Inflammatory macrophage (primary cell): ENCODE measurements at places on chromosomes 1 and 21.

GRCh38 chr1:26996024-26996423 lies 2.5 kb downstream of the TRNP1 start:
- no peak for DNase-seq

DNA sequence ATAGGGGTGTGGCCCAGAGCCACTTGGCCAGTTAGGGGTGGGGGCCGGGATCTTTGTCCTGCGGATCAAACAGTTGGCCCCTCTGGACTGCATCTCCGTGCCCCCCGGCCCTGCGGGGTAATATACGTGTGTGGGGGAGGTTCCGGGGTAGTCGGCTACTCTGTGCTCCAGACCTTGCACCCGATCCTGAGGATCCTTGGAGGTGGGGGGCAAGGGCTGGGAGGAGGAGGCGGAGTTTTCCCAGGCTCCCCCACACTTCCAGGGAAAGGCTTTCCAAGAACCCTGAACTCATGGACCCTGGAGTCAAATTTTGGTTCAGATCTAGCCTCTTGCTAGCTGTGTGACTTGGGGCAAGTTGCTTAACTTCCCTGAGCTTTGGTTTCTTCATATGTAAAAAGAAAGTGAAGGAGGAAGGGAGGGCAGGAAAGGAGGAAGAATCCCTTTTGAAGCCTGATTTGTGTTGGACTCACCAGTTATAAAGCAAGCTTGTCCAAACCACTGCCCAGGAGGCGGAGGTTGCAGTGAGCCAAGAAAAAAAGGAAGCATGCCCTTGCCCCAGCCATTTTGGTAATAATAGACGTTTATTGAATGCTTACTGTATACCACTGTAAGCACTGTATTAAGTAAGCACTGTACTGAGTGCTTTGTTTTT lies 686 bp downstream of the MIIP start:
- peak; percentile 92 for DNase-seq

DNA sequence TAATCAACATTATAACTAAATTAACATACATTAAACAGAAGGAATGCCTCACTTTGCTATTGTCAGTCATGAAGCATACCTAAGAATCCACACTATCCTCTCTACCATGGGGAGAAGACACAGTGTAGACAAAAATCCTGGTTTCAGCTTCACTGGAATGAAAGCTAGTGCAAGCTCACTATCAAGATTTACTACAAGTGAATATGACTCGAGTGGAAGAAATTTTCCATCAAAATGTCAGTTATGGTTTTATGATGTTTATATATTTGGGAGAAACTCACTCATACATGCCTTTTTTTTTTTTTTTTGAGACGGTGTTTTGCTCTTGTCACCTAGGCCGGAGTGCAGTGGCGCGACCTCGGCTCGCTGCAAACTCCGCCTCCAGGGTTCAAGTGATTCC lies 424.3 kb downstream of the KCNT2 start:
- DNase-seq, result no peak

DNA sequence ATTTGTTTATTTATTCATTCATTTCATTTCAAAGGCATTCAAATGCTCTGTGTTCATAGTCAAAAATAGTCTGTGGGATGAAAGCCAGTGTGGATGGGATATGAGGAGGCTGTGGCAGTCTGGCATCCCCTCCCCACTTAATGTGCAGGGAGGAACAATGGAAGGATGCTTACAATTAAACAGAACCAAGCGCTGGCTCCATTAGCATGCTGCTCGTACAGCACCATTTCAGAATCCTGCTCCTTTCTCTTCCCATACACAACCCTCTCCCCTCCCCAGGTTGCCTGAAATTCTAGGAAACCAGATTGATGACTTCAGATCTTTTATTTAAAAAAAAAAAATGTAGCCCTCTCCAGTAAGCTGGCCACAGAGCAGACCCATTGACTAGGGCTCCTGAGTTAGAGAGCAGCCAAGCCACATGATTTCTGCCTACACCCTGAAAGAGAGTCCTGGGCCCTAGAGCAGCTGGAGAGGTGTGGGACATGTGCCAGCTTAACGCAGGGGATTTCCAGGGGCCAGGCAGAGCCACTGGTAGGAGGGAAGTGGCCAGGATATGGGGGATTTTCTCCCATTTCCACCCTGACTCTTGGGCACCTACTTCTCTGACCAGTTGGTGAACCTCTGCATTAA lies 205.2 kb downstream of the ASTN1 start:
- DNase-seq, result no peak

DNA sequence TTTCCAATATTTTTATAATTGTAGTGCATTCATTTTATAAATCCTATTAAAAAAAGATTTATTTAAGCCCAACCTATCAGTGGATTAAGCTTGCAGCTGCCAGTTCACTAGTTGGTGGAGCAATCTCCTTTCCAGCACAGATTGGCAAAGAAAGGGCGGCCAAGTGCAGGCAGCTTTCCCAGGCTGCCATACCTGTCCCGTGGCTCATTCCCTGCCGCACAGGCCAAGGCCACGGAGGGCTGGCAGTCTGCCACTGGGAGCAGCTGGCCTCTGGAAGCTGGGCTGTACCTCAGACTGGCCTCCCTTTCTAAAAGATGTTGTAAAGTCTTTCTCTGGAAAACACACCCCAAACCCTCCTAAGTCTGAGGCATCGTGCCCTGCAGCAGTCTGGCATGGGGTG lies 74.2 kb downstream of the SIM2 start:
- DNase-seq, result no peak

DNA sequence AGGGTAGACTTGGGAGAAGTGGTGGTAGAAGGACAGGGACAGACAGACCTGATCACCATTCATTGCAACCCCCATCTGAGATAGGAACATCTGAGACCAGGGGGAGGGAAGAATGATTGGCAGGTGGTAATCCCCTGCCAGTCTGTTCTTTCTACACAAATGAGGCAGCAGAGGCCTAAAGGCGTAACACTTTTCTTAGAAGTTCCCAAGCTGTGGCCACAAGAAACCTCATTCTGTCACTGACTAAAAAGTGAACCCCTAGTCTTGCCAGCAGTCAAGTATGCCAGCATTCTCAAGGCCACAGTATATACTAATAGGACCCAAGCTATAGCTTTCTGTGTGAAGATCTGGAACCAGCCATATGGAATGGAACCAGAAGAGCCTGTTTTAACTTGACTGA lies 638.0 kb downstream of the KCNT2 start:
- no peak for DNase-seq
